ENCODE measurements at places on chromosomes 12 and 14. TPM values are rescaled to one million over a fixed set of nuclear protein-coding genes. Genes with fewer than 3 reads are reported as not detected.

ZNF26 gene
- 42.8 TPM for total RNA-seq

MSRB3 gene
- total RNA-seq: 1.4 TPM

CAPS2 gene
- 2.4 TPM for total RNA-seq

AKAP3 gene
- total RNA-seq: 1.4 TPM

GSC gene
- 0.42 TPM for total RNA-seq

TPH2 gene
- not detected for total RNA-seq

MEG3 gene
- total RNA-seq: 1.7 TPM

ZC3H10 gene
- 8.6 TPM for total RNA-seq

Data from mononuclear cell (primary cell).